Osteoblast (primary cell): ENCODE measurements at places on chromosomes 11 and 22.

- DNase-seq, result no peak
Observed at GRCh38 chr22:17916226-17916889, 108.0 kb downstream of the MICAL3 start.

GRCh38 chr11:72238040-72238450 is 5.9 kb downstream of the PHOX2A start:
- peak; percentile 99 for DNase-seq

GRCh38 chr11:98564233-98564632 is 456.5 kb upstream of the CNTN5 start:
- DNase-seq, result no peak

- peak; percentile 77 for DNase-seq
Observed at GRCh38 chr11:372809-373715, 3.8 kb downstream of the B4GALNT4 start.

DNA sequence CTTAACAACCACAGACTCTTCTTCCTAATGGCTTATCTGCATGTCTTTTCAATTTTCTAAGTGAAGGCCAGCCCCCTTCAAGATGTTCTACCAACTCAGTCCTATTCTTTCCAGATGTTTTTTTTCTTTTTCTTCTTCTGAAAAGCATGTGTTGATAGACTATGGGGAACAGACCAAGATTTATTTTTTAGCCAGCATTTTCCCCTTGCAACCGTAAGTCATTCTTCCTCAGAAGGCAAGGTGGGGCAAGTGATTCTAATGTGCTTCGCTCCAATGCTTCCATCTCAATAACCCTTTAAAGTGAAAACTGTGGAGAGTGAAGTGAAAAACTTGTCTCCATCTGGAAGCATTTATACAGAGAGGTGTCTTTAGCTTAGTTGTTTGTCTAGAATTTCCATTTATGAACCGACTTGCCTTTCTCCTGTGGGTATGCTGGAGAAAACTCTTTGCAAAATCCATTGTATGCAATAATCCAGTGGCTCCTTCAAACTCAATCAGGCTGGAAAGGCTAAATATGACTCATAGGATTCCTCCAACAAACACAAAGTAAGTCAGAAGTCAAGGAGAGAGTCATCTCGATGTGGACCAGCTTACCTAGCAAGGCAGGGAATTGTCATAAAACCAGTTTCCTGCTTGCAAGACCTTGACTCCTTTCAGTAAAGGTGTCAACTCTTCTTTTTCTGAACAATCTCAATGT is 83.7 kb downstream of the MAML2 start:
- DNase-seq, result no peak

DNA sequence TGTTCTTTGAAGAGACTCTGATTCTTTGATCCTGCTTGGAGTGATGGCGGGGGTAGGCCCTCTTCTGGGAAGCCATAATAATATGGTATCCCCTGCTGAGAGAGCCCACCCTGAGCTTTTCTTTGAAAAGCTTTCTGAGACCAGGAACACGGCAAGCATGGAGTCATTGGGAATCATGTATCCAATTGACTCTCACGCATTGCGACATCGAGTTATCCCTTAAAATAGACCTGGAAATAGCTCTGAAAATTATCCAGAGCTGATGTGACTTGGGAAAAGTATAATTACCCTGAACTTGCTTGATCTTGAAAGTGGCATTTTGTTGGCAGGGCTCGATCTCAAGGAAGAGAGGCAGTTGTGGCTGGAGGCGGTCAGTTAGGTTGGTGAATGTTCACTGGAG is 36.8 kb upstream of the MPEG1 start:
- no peak for DNase-seq

DNA sequence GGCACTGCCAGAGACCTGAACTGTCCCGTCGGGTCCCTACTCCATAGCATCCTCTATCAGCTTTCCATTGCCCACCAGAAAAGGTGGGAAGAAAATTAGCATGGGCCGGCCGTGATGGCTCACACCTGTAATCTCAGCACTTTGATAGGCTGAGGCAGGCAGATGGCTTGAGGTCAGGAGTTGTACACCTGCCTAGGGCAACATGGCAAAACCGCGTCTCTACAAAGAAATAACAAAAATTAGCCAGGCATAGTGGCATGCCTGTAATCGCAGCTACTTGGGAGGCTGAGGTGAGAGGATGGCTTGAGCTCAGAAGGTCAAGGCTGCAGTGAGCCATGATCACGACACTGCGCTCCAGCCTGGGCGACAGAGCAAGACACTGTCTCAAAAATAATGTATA is 3.5 kb downstream of the SLC25A18 start:
- DNase-seq, result no peak

DNA sequence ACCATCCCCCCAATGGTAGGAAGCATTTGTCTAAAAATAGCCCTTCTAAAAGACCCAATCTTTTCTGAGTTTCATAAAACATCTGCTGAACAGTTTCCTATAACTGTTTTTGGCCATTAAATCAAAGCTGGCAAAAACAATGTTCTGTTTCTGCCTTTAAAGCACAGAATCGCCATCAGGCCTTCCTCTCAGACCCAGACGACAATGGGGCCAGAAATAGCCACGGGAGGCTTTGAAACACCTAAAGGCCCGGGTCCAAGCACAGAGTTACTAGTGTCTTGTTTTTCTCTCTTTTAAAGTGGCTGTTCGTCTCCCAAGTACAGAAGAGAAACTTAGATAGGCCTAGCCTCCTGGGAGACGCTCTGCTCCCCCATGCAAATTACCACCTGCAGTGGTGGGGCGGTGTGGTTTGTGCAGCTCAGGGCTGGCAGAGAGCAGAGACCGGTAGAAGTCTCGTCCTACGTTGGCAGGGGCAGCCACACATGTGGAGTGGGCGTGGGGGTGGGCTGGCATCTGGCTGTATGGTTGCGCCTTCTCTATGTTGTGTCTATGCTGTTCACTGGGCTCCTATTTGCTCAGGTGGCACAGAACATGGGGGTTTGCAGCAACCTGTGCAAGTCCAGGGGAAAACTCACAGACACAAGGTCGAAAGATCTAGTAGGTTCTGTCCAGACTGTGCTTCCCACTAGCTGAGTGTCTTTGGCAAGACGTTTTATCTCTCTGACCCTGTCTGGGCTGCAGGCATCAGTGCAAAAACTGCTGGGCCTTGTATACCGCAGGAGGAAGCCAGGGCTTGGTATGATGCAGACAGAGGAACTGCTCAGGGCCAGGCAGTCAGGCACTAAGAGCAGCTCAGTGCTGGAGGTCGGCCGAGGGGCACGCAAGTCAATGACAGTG is 23.6 kb upstream of the ETS1 start:
- no peak for DNase-seq

- DNase-seq, result no peak
Observed at GRCh38 chr11:93288767-93289166, 41.8 kb upstream of the DEUP1 start.

- peak; percentile 97 for DNase-seq
Observed at GRCh38 chr11:3803726-3804495, 4.4 kb upstream of the PGAP2 start.

DNA sequence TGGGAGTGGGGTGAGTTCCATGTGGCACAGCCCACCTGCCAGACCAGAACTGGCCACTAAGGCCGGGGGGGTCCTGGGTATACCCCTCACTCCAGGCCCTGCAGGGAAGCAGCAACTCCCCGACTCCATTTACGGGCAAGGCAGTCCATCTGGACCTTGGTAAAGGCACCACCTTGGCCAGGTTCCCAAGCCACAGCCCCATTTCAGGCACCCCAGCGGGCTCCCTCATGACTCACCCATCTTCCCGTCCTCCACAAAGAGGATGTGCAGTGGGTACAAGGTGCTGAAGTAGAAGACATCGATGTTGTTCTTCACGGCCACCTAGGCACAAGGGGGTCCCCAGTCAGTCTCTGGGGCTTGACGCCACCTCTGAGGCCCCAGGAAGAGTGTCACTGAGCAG is 15.7 kb upstream of the RASL10A start:
- peak; percentile 78 for DNase-seq

GRCh38 chr11:6615882-6616585 is 3.2 kb downstream of the TPP1 start:
- peak; percentile 87 for DNase-seq

- DNase-seq, result no peak
Observed at GRCh38 chr11:45253640-45254039, 32.5 kb downstream of the SYT13 start.

DNA sequence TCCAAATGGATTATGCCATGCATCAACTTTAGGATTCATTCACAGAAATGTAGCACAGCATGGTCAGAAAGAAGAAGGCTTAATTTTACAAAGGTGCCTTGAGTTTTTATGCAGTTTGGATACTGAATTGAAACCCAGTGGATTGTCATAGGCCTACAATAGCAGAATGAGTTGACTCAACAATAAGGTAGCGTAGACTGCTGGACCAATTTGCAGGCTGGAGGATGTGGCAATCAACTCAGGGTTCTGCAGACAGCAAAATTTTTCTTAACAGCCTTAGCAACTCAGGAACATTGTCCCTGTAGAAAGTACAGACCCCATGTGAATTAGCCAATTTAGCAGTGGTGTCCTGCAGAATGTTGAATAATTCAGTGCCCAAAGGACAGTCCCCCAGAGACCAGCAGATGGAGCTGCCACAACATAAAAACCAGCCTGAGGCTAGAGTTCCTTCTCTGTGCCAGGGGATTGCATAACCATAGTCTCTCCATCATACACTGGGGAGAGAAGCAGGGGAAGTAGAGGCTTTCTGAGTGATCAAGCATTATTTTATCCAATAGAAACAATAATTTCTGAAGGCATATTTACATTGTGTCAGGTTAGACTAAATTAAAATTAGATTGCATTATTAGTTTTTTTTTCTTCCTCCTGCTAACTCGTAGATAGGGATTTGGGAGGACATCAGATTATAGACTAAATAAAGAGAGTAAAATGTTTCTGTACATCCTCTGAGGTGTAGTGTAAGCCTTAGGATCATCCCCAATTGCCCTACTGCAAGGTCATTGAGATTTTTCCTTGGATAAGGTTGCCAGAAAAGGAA is 20.3 kb upstream of the MRPL17 start:
- DNase-seq, result no peak

GRCh38 chr11:2367266-2368160 is 9.6 kb upstream of the CD81 start:
- DNase-seq, result peak; percentile 72

- no peak for DNase-seq
Observed at GRCh38 chr11:115291325-115291724, 212.9 kb downstream of the CADM1 start.

DNA sequence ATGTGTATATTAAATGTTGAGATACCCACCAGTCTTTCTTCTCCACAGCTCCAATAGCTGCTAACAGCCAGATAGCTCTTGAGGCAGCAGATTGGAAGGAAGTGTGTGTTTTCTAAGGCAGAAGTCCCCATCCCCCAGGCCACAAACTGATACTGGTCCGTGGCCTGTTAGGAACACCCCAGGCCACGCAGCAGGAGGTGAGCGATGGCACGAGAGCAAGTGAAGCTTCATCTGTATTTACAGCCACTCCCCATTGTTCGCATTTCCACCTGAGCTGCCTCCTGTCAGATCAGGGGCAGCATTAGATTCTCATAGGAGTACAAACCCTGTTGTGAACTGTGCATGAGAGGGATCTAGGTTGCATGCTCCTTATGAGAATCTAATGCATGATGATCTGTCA is 12.7 kb downstream of the CCDC73 start:
- DNase-seq, result no peak

- peak; percentile 98 for DNase-seq
Observed at GRCh38 chr11:1202776-1203504, 19.9 kb upstream of the MUC5B start.

- DNase-seq, result no peak
Observed at GRCh38 chr11:16160146-16160545, 196.2 kb downstream of the SOX6 start.

DNA sequence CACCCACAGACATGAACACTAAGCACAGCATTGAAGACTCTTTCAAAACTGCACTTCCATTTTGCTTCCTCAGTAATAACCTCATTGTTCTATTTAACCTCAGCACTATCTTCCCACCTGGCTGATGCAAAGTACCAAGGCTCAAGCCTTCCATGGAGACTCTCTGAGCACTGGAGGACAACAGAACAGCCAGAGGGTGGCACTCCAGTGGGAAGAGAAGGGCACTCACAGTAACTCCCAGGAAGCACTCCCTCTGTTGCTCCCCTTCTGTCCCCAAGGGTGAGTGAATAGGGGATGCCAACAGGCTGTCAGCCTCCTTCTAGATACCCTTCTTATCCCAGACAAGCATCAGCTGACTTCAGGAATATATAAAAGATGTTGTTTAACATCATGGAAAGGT is 3.5 kb downstream of the ME3 start:
- no peak for DNase-seq

GRCh38 chr11:67355794-67356386 is 2.5 kb upstream of the POLD4 start:
- no peak for DNase-seq

GRCh38 chr11:61110255-61111049 is 8.2 kb downstream of the CD5 start:
- no peak for DNase-seq

- DNase-seq, result no peak
Observed at GRCh38 chr22:25098445-25099081, 101.1 kb upstream of the CRYBB3 start.

GRCh38 chr22:19715188-19715930 is 1.1 kb downstream of the SEPTIN5 start:
- DNase-seq, result peak; percentile 72

- DNase-seq, result no peak
Observed at GRCh38 chr22:27842669-27843431, 41.3 kb upstream of the MN1 start.

DNA sequence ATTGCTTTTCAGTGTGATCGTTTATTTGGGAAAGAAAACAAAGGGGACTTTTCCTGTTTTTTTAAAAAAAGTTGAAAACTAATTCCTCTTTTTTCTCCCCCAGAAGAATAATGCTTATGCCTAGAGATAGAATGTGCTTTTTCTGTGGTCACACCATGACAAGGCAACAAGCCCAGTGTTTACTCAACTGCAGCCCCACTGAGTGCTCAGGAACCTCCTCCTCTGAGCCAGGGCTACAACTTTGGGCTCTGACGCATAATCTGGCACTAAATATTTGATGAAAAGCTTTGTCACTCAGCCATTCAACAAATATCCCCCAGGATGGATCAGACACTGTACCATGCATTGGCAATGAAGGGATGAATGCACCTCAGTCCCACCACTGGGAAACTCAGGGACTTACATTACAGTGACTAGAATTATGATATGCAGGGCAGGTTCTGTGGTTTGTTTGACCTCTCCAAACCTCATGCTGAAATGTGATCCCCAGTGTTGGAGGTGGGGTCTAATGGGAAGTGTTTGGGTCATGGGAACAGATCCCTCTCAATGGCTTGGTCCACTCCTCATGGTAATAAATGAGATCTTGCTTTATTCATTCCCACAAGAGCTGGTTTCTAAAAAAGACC is 155.9 kb downstream of the CCDC34 start:
- no peak for DNase-seq

GRCh38 chr11:34305193-34305592 is 52.6 kb downstream of the ABTB2 start:
- DNase-seq, result no peak

DNA sequence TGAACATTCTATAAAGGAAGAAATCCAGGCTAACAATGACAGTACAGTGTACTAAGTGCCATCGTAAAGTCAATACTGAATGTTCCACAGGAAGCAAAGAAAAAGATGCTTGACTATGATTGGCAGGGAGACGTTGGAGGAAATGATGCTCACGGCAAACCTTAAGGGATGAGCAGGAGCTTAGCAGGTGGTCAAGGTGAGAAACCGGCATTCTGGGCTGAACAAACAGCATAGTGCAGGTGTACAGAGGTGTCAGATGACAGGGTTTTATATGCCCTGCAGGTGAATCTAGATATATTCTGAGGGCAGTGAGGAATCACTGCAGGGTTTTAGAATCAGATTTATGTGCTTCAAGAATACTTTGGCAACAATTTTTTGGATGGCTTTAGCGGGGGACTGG is 85.3 kb upstream of the HEPHL1 start:
- DNase-seq, result no peak

GRCh38 chr11:68579455-68579854 is 104.9 kb upstream of the GAL start:
- DNase-seq, result peak; percentile 54
